ENCODE measurements at places on chromosomes 16 and 17.
A peak's percentile ranks its signal among the peaks of the same experiment; 100 is the strongest.

DNA sequence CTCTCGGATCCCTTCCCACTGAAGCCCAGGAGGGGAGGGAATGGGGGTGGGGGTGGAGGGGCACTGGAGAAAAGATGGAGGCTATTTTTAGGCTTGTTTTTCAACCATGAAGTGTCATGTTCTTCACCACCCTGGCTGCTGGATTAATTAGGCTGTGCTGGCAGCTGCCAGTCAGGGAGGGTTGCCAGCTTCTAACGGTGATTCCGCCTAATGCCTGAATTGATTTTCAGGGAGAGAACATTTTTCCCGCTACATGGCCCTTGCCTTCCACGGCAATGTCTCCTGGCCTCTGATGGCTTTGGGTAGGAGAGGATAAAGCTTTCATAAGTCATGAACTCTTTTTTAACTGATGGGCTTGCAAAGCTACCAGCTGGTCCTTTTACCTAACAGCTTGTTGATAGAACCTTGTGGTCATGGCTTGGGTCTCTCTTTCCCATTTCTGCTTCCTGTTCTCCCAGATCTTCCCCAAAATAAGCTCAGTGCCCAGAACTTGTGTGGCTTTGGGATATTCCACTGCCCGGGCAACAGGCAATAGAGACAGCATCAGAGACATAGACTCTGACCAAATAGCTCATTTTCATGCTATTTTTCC, 167.4 kb downstream of the PITPNC1 start:
- DNase-seq = no peak

DNA sequence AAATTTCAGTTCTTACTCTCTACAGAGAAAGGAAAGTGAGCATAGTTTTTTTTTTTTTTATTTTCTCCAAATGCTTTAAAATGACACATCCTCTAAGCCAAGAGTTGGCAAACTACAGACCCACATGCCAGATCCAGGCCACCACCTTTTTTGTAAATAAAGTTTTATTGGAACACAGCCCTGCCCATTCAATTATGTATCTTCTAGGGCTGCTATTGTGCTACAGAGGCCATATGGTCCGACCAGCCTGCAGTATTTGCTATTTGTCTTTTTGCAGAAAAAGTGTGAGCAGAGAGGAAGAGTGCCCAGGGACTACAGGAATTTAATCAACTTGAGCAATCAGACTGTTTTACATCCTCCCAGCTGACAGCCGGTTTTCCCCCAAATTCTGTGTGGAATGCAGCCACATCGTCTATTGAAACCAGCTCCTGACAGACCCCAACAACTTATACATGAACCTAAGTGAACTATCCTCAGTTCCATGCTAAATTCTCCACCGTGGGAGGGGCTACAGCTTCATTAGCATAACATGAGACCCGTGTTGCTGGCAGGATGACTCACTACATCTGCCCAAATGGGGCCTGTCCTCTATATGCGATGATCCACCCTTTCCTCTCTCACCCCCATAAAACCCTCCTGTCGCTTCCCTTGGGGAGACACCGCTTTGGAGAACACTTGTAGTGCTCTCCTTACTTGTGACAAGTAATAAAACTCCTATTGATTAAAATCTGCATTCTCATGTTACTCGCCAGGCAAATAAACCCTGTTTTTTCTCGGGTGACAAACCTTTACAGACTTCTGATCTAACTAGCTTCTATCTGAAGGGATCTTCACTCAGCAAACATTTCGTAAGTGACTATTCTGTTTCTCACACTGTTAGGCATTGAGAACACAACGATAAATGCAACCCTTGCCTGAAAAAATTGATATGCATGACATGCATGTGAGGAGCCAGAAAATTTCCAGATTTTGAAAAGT, 149.4 kb upstream of the HS3ST3A1 start:
- no peak for DNase-seq

DNA sequence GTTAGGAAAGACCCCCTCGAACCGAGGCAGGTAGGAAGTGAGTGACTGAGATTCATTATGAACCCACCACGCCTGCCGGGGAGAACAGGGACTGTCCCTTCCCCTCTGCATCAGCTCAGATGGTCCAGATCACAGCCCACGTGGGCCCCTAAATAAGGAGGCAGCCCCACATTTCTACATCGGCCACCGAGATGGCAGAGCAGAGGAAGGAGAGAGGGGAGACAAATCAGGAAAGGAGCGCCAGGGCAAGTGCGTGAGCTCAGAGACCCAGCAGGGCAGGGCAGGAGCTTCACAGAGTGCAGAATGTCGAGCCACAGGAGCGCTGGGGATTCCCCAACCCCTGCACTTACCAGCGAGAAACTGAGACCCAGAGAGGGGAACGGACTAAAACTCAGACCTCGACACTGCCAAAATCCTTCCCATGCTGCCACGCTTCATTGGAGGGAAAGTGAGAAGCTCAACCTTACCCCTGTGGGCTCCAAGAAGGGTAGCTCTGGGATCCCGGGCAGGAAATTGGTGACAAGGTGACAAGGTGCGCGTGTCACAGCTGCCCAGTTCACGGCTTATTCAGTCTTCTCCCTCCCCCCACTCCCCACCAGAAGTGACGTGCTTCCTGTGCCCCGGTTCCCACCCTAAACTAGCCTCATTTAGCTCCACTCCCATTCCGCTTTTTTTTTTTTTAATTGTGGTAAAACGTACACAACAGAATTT, at the start of gene ICAM2:
ICAM2 (minus strand) TSS at position 578 of the 711 bp plus-strand sequence. CDS start 13,942 bp downstream, outside the sequence.
- peak; percentile 34 for DNase-seq

DNA sequence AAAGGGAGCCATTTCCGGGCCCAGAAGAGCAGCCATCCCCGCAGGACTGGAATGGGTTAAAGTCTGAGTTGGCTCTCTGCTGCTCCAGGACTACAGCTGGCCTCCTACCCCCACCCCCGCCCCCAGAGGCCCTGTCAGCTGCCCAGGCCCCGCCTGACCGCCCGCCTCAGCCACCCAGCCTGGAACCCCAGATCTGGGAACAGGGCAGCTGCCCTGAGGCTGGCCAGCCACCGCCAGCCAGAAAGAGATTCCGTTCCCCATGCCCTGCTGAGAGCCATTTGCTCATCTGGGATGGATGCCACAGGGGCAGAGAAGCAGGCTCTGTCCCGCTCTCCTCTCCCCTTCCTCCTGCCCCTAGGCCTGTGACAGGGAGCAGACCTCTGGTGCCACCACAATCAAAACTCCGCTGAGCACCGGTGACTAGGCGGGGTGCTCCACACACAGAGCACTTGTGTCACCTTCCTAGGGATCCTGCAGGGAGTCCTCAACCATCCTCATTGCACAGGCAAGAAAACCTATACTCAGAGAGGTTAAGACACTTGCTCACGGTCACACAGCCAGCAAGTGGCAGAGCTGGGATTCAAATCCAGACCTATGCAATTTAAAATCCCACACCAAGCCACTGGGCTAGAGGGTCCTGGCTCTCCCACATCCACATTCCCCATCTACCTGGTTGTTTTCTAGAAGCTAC, 44.1 kb downstream of the ZNF423 start:
- DNase-seq = peak; percentile 80

GRCh38 chr17:74125156-74125555, 78.3 kb upstream of the RPL38 start:
- no peak for DNase-seq

DNA sequence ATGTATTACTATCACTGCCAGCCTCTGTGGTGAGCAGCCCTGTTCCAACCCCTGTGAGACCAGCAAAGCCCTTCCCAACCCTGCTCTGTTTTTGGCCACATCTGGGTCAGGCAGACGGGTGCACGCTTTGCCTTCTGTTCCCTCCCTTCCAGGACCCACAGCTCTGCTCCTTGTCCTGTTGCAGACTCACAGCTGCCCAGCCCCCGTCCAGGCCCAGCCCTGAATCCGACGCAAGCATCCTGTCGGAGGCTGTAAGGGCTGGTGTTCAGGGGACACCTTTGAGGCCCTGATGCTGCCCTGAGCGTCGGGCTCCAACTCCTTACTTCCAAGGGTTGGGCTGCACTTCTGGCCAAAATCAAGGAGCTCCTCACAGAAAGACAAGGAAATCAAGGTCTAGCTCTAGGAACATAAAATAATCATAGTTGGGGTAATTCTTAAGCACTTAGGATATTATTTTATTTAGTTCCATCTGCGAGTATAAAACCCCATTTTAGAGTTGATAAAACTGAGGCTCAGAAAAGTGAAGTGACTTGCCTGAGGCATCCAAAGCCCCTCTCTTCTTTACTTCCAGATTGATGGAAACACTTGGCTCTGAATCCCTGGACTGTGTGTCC, 14.3 kb upstream of the SRCIN1 start:
- no peak for DNase-seq

GRCh38 chr17:62587554-62587953, 39.9 kb upstream of the MRC2 start:
- DNase-seq = no peak

DNA sequence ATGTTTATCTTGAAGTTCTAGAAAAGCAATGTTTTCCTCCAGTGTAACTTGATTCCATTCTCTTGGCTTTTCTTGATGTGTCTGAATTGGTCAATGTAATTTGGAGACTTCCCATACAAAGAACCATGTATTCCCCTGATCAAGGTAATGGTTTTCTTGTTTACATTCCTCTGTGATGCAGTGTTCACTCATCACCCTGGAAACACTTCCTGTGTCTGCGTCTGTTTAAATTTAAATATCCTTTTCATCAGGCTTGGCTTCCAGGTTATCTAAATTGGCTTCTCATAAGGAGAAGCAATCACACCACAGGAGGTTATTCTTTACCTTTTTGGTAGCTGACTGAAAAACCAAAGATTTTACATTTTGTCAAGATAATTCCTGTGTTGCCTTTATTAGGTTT, 237.3 kb upstream of the WSCD1 start:
- DNase-seq = no peak

- DNase-seq = no peak
Measured at GRCh38 chr16:72409423-72409822, 237.5 kb upstream of the PMFBP1 start.

DNA sequence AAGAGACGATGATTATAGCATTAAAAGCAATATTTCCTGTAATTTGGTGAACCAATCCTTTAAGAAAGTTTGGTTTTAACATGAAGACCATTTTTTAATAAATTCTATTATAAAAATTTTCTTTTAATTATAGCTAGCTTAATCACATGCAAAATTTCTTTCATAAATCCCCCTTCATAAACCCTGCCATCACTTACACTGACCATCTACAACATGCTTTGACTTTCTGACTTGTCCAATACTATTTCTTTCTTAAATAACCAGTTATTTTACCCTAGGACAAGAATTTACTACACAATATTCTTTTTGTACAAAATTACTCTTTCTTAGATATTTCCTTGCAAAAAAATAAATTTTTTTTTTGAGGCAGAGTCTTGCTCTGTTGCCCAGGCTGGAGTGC, 1334.8 kb downstream of the CDH11 start:
- no peak for DNase-seq

DNA sequence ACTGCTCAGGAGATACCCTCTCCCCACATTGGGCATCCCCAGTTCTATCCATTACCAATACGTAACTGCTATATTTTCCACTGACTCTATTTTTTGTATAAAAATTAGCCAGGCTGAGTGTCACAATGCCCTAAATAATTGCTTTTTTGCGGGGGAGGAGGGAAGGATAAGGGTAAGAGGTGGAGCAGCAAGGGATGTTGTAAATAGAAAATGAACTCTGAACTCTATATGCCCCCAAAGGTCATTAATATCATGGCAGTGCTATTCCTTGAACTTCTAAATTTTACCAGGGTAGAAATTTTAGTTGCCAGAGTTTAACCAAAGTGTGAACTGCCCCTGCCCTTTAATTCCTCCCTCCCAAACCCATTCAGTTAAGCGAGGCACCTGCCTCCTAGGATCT, 118.7 kb downstream of the SKAP1 start:
- DNase-seq = no peak

DNA sequence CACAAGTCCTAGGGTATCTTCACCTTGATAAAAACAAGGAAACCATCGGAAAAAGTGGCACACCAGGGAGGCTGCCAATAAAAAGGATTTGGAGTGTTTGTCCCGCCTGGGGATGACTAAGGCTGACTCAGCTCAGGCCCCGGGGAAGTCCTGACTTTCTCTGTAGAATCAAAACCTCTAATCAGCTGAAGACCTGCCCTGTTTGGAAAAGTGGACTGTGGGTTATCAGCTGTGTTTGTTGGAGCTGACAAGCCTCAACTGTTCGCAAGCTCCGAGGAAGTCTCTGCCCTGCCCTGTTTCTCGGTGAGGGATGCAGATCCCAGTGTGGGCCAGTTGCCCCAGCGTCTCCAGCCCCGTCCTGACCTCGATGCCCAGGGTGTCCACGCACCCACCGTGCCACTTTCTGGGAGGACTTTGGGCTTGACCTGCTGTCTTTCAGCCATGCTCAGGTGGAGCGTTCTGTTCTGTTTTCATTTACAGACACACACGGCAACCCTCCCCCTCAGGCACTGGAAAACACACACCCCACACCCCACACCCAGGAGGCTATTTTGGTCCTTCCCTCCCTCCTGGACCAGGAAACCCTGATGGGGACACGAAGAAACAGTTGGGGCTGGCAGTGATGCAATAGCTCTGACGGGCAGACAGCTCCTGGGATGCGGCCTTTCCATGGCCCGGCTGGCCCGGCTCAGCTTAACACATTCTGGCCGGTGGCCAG, 27.6 kb upstream of the PITPNA start:
- peak; percentile 34 for DNase-seq

- no peak for DNase-seq
Measured at GRCh38 chr17:2081564-2081963, 26.7 kb downstream of the HIC1 start.

GRCh38 chr17:49397586-49397985, 17.1 kb downstream of the PHB1 start:
- no peak for DNase-seq

DNA sequence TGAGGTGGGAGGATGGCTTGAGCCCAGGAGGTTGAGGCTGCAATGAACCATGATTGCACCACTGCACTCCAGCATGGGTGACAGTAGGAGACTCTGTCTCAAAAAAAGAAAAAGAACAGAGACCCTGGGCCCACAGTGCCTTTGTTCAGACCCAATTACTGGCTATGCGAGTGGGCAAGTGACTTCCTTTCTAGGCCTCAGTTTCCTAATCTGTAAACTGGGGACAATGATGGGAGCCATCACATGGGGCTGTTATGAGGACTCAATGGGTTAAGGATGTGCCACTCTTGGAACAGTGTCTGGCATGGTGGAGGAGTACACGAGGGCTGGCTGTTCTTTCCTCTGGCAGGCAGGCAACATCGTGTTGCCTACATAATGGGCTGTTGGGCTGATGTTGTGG, 47.3 kb upstream of the NDRG4 start:
- DNase-seq = no peak

All from left hindlimb (tissue), 1 donor.